ENCODE measurements at places on chromosomes 4 and X. TPM values are rescaled to one million over a fixed set of nuclear protein-coding genes. Genes with fewer than 3 reads are reported as not detected.

GRCh38 chrX:63750811-63751210 lies 34.2 kb downstream of the ARHGEF9 start:
- no peak for DNase-seq

- peak; percentile 48 for DNase-seq
Observed at GRCh38 chr4:47814618-47815295, 23.1 kb downstream of the CORIN start.

DNA sequence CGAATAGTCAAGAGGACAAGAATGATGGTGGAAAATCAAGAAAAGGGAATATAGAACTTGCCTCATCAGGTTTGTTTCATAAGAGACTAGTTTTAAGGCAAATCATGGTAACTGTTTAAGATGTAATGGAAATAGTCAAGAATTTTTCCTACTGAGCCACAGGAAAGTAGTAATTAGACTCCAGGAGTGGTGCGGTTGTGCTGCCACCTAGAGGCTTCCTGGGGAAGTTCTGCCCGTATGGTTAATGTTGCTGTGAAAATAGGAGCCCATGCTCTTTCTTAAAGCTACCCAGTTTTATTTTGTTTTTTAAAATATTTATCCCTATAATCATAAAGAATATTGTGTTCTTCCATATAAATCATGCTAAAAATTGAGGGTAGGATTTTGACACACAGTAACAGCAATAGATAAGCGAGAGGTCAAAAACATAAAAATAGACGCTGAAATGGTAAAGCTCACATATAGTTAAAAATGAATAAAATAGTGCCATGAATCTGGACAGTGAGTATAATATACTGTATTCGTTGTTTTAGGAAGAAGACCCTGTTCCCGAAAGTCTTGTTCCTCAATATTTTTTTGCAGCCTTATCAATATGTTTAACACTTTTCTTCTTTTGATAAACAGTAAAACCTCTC lies 87.0 kb downstream of the PHOX2B start:
- peak; percentile 65 for DNase-seq

DNA sequence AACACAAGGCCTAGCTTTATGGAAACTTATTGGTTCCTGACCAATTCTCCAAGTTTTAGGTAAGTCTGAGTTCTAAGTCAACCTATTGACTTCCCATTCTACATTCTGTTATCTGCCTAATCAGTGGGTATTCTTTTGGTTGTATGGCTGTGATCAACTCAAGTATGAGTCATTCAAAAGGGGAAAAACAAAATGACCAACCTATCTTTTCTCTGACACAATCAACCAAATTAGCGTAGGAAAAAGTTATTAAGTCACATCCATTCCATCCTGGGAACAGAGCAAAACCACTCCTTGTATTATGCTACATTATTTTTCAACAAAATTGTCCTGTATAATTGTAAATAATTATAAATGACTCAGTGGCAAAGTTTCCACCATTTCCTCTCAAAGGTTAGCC lies 136.2 kb downstream of the SHROOM4 start:
- no peak for DNase-seq

DNA sequence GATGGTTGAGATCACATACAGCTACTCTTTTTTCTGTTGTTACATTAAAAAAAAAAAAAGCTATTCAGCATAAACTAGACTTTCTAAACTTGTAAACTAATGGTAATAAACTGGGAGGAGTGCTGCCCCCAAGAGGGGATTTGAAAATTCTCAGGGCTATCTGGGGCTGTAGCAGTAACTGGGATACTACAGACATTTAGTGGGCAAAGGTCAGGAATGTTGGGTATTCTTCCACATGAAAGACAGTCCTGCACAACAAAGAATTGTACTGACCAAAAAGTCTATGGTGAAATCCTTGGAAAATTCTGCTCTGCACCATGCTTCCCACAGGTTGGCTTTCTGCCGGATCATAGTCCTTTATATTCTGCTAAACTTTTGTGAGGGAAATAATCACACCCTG lies 232.6 kb upstream of the BOD1L1 start:
- no peak for DNase-seq

- peak; percentile 69 for DNase-seq
Observed at GRCh38 chrX:40104630-40104984, 6.8 kb upstream of the BCOR start.

- no peak for DNase-seq
Observed at GRCh38 chrX:4850312-4850711, 1136.9 kb upstream of the PRKX start.

GRCh38 chrX:151982222-151982621 lies 7.7 kb upstream of the GABRE start:
- peak; percentile 92 for DNase-seq

DNA sequence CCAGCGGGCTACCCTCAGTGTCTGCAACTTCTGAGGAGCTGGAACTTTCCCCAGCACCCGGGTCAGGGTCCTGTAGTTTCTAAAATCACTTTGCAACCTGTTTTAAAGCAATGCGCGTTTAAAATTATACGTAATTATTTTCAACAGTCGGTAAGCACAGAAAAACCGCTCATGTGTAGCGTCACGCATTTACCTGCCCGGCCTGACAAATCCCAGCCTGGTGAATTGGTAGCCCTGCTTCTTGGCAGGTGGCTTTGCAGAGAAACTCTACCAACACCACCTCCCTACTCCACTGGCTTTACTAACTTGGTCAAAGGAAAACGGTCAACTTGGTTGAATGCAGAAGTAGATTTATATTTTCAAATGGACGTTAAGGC lies 640 bp downstream of the BANK1 start:
- DNase-seq = no peak

GRCh38 chr4:16116019-16116418 lies 32.2 kb upstream of the PROM1 start:
- no peak for DNase-seq

GRCh38 chr4:109590905-109591304 lies 30.9 kb downstream of the MCUB start:
- DNase-seq = peak; percentile 48

The SLC10A7 gene
- 7.4 TPM for total RNA-seq

The SHROOM2 gene
- total RNA-seq = under 0.01 TPM

The BLOC1S4 gene
- total RNA-seq = 12.2 TPM

The RRH gene
- under 0.01 TPM for total RNA-seq

The HAND2 gene
- under 0.01 TPM for total RNA-seq

The FRMPD3 gene
- total RNA-seq = under 0.01 TPM

The PCYT1B gene
- total RNA-seq = 0.17 TPM

The SLC4A4 gene
- 9.8 TPM for total RNA-seq

The VCX3A gene
- total RNA-seq = not detected

The SEPTIN6 gene
- 5.6 TPM for total RNA-seq

The MYOZ2 gene
- 0.26 TPM for total RNA-seq

The C4orf50 gene
- total RNA-seq = not detected

The HSPA4L gene
- total RNA-seq = 8.5 TPM

Data from fibroblast of lung (primary cell).